NCI-H774 (cell line): ENCODE measurements at places on chromosomes 7 and 10.
A peak's percentile ranks its signal among the peaks of the same experiment; 100 is the strongest.

- no peak for DNase-seq
These were observed 19.9 kb downstream of the ANTXRL start for GRCh38 chr10:46306516-46307184.

- DNase-seq: peak; percentile 68
These were observed 9.0 kb upstream of the POR start for GRCh38 chr7:75905785-75906604.

GRCh38 chr7:79893991-79894390 lies 240.6 kb upstream of the GNAI1 start:
- no peak for DNase-seq

DNA sequence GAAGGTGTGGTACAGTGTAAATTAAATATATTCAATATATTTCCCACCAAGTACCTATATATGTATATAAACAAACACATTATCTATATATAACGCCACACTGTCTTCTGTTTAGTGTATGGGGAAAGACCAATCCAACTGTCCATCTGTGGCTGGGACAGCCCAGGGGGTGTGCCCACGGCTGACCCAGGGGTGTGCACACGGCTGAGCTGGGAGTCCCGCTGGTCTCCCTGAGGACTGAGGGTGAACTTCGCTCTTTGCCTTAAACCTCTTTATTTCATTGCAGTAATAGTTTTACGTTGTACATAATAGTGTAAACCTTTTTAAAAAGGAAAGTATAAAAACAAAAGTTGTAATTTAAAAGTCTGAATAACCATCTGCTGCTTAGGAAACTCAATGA lies 6.3 kb downstream of the EN2 start:
- no peak for DNase-seq

- DNase-seq: no peak
These were observed 3.7 kb downstream of the TRAPPC14 start for GRCh38 chr7:100154651-100155491.

DNA sequence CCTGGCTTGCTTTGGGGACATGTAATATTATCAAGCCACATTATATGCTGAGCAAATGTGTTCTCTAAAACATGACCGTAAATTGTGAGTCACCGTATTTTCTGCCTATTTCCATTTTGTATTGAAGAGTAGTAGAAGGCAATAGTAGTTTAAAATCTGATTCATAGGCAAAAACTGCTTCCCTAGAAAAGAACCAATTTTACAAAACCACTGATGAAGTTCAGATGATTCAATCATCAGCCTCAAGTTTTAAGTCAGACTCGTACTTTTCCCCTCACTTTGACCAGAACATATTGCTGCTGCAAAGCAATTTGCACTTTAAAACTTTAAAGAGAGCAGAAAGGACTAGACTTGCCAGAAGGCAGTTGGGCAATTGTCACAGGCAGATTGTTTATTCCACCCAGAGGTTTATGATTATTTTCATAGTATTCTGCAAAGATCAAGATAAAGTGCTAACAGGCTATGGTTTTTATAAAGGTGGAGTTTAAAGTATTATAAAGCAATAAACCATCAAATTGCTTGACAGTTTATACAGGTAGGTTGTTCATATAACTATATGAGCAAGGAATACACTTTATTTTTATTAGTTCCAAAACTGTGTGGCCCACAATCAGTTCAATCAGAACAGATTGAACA lies 168.2 kb downstream of the ETV1 start:
- no peak for DNase-seq

GRCh38 chr7:156919132-156919713 lies 26.2 kb upstream of the LMBR1 start:
- DNase-seq: peak; percentile 40

- no peak for DNase-seq
These were observed 218.8 kb downstream of the EBF3 start for GRCh38 chr10:129745186-129745750.

DNA sequence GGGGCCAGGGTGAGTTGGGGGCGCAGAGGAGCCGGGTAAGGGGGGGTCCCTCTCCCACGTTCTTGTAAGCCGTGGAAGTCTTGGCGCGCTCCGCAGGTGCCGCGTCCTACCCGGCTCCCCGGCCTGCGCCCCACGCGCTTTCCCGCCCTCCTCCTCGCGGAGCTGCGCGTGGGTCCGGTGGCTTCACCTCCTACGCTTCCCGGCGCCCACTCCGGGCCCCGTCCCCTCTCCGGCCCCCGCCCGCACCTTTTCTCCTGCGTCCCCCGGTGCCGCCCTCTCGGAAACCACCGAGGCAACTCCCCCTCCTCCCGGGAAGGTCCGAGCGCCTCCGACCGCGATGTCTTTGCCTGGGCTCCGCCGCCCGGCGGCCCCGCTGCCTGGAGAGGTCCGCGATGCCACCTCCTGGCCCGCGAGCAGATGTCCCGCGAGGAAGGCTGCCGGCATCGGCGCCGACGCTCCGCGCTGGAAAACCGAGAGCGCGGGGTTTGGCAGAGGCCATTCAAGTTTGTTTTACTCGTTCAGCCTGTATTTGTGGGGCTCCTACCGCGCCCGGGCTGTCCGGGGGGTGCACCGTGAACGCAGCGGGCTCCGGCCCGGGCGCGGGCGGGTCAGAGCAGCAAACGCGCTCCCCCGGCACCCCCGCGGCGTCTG lies 2.4 kb upstream of the NKX6-2 start:
- DNase-seq: no peak

DNA sequence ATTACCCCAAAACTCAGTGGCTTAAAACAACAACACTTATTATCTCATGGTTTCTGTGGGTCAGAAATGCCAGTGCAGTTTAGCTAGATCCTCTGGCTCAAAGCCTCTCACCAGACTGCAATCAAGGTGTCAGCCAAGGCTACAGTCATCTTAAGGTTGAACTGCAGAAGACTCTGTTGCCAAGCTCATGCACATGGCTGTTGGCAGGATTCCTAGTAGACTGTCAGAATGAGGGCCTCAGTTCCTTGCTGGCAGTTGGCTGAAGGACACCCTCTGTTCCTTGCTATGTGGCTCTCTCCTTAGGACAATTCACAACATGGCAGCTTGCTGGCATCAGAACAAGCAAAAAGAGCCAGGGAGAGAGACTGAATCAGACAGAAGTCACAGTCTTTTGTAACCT lies 34.7 kb downstream of the TOMM7 start:
- DNase-seq: no peak

DNA sequence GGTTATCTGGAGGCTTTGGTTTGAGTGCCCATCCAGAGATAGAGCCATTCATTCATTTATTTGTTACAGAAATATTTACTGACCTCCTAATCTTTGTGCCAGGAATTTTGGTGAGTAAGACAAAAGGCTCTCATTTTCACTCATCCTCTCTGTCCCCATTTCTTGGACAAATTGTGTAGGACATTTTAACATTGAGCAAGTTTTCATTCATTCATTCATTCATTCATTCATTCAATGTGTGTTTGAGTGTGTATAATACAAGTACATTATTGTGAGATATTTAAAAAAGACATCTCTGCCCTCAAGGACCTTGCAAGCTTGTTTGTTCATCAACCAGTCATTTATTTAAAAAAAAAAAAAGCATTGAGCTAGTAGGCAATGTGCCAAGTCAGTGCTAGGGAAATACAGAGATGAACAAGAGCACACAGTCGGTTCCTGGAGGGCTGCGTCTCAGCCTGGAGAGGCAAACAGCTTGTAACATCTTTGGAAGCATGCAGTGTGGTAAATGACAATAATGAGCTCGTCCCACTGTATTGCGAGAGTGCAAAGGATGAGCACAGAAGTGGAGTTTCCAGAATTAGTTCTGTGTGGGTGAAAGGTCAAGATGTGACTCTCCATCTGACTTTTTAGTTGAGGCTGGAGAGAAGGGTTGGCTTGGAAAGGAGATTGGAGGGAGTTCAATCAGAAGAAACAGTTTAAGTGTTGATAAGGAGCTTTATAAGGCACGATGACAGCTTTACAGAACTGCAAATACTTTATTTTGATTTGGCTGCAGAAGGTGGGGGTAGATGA lies 50.5 kb upstream of the HBP1 start:
- DNase-seq: no peak

DNA sequence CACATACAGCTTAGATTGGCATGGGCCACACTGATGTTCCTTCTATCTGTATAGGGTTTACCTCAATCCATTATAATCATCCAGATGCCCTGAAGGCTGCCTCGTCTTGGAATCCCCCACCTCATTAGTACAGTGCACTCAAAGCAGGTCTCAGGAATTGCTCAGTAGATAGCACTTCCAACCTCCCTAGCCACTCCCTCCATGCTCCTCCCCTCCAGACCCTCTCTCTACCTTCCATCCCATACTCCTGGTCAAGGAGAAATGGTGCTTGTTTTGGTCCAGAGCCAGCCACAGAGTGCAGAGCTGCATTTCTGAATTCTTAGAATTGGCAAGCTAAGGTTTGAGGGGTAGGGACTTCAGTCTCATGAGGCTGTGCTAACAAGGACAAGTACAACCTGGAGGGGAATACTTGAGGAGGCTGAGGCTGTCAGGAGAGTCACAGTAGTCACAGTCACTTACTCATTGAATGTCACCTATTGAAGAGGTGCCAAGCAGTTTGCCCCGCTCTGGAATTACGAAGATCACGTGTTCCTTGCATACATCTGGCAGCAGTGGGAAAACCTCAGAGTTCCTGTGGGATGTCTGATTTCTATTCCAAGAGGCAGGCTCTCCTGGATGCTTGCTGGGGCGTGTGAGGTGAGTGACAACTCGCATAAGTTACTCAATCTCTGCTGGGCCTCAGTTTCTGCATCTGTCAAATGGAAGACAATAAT lies 60.7 kb upstream of the ZNF746 start:
- no peak for DNase-seq

GRCh38 chr10:43170491-43170890 lies 32.2 kb downstream of the CSGALNACT2 start:
- no peak for DNase-seq

DNA sequence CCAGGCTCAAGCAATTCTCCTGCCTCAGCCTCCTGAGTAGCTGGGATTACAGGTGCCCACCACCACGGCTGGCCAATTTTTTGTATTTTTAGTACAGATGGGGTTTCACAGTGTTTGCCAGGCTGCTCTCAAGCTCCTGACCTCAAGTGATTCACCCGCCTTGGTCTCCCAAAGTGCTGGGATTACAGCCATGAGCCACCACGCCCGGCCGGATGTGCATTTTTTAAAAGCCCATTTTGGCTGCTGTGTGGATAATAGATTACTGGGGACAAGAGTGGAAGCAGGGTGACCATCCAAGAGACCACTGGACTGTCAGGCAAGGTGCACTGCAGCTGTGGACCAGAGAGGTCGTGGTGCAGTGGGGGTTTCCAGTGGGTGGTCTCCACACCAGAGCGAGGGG lies 21.4 kb downstream of the HKDC1 start:
- no peak for DNase-seq

DNA sequence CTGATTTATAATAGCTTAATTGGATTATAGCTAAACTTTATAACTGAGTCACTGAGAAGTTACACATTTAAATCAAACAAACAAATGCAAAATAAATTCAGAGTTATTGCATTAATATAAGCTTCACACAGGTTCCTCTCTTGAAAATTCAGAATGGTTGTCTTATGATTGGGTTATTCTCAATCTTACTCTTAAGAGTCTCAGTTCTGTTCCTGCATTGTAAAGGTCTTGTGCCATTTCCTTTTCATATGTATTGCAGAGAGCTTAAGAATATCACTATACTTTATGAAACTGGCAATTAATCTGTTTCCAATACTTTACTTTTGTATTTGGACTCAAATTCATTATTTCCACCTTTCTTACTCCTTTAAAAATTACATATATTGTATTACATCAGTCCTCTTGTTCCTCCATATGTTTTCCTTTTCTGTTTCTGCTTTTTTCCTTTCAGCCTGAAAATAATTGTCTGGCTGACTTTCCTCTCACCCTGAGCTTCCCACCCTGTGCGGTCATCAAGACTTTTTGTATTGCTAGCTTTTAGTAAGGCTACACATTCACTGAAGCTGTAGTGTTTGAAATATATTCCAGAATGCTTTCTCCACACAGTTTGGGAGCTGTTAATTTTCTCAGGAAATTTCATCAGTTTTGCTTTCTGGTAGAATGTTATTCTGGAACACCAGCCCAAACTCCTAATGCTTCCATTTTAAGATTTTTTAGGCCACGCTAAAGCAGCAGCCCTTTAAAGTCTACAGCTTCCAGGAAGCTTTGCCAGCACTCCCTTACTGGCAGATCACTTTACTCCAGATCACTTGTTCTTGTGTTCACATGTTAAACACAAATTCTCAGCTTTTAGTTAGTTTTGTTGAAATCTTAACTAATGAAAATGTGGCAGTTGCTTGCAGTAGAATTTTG lies 139.4 kb downstream of the KCND2 start:
- DNase-seq: no peak

DNA sequence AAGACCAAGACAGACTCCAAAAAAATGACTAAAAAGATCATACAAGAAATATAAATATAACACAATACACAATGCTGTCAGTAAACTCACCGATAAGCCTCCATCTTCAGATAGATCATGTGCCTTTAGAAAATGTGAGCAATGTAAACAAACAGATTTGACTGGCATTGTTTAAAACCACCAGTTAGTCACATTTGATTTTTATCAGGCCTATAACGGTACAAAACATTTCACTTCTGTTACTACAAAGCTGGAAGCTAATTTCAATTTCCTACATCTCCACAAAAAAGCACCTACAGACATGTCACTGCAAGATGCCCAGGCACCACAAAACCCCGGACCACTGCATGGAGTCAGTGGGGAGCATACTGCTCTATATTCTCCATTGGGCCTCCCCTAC lies 18.9 kb downstream of the SGMS1 start:
- no peak for DNase-seq

DNA sequence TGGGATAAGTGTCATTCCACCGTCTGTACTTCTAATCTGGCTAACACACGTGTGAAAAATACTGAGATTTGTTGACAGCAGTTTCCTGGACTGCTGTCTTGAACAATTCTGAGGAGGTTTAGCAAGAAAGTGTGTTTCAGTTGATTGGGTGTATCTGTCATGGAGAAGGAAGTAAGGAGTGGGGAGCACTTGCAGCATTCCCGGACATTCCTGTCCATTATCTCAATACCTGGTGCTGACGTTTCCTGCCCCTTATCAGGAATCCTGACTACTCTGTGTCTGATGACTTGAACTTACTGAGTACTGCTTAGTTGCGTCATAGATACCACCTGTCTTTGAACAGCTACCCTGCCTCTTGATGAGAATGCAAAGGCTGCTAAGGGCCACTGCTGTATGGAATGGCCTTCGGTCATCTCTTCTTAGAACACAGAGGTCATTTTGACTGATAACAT lies 72.0 kb upstream of the VKORC1L1 start:
- no peak for DNase-seq

DNA sequence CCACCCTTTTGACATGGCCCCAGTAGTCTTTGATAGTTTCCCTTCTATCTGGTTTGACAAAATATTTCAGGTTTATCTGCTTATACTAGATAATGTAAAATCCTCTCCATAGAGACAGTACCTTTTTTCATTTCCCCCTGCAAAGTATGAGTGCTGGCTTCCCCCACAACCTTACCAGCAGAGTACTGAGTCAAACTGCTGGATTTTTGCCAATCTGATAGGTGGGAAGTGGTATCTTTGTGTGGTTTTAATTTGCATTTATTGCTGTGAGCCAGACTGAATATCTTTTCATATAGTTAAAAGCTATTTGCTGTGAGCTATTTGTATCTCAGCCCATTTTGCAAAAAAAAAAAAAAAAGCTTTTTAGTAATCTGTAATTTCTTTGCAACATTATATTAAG lies 32.1 kb upstream of the HECTD2 start:
- no peak for DNase-seq

- peak; percentile 53 for DNase-seq
These were observed 182.1 kb downstream of the ARID5B start for GRCh38 chr10:62083412-62084267.

- DNase-seq: peak; percentile 23
These were observed 265.2 kb upstream of the PPP2R2D start for GRCh38 chr10:131635564-131636015.
